ENCODE measurements at places on chromosomes 6 and 20.
A peak's percentile ranks its signal among the peaks of the same experiment; 100 is the strongest.

DNA sequence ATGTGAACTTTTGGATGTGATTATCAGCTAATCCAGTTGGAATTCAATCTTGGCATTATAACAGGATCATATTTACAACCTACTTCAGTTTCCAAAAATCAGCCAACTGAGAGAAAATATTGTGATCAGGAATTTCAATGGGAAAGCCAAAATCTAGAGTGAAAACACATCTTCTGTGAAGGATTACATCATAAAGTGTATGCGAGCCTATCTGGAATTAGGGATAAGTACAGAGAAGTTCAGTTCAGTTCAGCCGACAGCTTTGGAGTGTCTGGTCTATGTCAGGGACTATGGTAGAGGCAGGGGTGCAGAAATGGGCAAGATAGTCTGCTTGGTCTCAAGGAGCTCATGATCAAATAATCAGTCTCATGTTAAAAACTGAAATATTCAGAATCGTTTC, 12.3 kb upstream of the PRIM2 start:
- no peak for DNase-seq

DNA sequence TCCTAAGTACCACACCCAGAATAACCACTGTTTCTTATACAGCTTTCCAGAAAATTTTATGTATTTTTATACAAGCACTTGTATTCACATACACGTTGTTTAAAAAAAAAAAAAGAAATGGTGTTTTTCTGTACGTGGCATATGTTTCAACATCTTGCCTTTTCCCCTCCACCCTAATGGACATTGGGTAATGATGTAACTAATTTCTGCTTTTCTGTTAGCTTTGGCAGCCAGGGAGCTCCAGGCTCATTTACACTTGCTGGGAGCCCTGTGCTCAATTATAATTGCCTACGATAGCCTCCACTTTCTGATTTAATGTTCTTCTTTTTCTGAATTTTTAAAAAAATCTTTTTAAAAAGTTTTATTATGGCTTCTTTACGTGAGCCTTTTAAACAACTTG, 352.4 kb downstream of the UTRN start:
- DNase-seq, result no peak

- DNase-seq, result peak; percentile 3
Measured at GRCh38 chr6:152309648-152310047, 327.5 kb downstream of the SYNE1 start.

- no peak for DNase-seq
Measured at GRCh38 chr20:21559305-21559704, 45.4 kb upstream of the NKX2-2 start.

DNA sequence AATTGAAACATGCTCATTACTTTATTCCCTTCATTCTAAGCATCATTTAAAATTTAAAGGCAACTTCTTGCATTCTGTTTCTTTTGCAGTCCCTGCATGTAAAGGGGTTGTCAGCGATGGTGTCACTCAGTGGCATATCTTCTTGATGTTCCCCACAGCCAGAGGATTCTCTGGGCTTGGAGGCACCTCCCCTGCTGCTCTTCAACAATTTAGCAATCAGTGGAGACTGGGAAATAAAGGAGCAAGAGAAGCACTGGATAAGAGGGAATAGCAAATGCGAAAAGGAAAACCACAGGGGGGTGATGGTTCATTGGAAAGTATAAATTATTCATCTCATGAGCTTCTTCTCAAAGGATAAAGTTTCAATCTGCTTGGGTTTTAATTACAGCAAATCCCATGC, 30.7 kb upstream of the MC3R start:
- no peak for DNase-seq

- no peak for DNase-seq
Measured at GRCh38 chr6:139251045-139251690, 40.6 kb downstream of the TXLNB start.

DNA sequence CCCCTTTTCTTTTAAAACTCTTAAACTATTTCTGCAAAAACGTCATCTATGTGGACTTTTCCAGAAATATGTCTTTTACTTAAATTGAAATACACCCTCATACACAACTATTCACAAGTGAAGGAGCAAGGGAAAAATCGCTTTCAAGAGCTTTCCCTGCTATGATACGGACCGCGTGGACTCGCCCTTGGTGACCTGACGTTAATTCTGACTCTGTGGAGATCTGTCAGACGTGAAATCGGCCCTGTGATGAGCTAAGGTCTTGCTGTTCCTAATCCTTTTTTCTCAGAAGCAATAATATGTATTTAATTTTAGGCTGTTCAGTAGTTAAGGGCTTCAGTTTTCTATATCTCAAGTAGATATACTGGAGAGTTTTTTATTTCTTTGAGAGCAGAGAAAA, 113.6 kb downstream of the RPP40 start:
- no peak for DNase-seq

DNA sequence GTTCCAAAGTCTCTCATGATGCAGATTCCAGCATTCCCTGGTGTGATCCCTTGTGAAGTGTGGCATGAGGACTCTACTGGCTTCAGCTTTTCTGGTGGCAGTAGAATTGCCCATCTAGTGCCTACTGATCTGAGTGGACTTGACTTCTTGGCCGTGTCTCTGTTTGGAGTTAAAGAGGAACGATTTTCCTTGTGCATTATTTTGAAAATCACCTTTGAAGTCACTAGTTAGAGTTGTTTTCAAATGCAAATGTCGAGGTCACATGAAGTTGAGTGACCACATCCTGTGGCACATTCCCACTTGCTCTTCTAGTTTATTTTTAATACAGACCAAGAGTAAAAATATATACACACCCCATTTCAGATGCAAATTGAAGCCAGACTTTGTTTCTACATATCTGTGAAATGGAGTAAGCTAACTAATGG, 270.7 kb upstream of the TAB2 start:
- DNase-seq, result no peak

GRCh38 chr20:53828682-53829254, 235.1 kb upstream of the ZNF217 start:
- peak; percentile 89 for DNase-seq

DNA sequence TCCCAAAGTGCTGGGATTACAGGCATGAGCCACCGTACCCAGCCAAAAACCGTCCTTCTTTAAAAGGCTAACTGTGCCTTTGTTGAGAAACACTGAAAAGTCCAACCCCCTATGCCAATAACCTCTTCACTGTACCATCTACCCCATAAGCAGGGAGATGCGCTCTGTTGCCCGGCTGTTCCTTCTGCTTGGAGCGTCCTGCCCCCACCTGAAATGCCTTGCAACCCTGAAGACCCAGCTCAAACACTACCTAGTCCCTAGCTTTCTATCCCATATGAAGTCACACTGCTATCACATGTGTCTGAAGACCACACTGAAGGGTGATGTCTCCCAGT, 27.8 kb downstream of the UBE2V1 start:
- DNase-seq, result no peak

GRCh38 chr20:56627122-56628014, 1.7 kb upstream of the TFAP2C start:
- DNase-seq, result no peak

- peak; percentile 67 for DNase-seq
Measured at GRCh38 chr6:79600812-79601609, 30.1 kb upstream of the SH3BGRL2 start.

DNA sequence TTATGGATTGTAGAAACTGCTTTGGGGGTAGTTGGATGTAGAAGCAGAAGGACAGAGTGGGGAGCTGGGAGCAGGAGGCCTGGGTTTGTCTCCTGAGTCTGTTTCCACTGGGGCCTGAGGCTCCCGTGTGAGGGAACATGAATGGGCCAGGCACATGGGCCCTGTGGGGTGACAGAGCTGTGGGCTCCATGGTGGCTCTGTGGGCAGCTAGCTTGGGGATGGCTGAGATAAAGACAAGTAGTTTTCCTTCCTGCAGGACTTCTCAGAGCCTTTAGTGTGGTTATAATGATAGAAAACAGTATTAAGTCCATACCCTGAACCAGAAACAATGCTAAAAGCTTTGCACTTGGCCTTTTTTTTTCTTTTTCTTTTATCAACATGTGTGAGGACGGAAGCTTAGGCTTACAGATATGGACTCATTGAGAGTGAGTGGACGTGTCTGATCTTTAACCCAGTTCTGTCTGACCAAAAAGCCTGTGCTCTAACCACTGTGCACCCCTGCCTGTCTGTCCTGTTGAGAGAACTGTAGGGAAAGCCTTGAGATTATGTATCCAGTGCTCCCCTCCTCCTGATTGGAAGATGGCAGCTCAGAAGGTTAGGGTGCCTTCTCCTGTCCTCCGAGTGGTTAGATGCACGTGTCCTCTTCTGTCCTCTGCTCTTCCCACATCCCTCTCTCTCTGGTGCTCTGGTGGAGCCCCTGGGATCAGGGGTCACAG, 98.3 kb downstream of the CDH26 start:
- no peak for DNase-seq

DNA sequence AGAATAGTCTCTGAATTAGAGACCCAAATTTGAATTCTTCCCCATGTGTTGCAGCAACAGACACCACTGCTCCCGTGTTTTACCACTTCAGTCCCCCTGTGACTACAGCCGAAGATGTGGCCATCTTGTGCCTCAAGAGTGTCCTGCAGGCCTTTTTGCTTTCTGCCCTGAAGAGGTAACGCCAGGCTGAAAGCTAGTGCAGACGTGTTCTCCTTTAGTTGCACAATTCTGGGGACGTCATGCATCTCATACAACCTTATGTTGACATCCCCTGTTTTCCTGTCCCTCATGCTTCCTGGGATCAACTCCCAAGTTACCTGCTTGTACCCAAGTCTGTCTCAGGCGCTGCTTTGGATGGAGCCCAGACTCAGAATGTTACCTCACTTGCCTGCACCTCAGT, 69.1 kb upstream of the SLC22A23 start:
- DNase-seq, result no peak

DNA sequence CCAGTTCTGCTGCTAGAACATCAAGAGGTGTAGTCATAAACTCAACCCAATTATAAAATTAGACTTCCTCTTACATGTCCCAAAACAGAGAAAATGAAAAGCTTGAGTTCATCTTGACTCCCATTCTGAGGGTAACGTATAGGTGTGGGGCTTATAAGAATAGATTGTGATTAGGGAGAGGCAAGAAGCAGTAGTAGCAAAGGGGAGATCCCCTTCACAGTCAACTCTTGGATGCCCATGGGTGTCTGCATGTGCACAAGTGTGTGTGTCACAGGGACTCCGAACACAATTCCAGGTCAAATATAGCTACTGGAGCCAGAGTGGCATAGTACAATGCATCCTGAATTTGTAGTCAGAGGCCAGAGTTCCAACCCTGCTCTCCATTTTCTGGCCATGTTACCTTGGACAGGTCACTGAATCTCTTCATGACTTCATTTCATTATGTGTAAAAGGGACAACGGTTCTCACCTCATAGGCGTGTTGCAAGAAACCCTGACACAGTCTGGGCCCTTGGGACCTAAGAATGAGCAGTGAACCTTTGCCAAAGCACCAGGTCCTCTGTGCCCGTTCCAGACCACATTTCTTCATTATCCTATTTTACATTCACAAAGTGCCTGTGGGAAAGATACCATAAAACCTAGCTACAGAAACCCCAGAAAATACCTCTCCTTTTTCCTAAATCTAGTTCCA, 11.8 kb downstream of the GSTA4 start:
- no peak for DNase-seq

GRCh38 chr20:50850721-50851286, 55.9 kb downstream of the BCAS4 start:
- no peak for DNase-seq

DNA sequence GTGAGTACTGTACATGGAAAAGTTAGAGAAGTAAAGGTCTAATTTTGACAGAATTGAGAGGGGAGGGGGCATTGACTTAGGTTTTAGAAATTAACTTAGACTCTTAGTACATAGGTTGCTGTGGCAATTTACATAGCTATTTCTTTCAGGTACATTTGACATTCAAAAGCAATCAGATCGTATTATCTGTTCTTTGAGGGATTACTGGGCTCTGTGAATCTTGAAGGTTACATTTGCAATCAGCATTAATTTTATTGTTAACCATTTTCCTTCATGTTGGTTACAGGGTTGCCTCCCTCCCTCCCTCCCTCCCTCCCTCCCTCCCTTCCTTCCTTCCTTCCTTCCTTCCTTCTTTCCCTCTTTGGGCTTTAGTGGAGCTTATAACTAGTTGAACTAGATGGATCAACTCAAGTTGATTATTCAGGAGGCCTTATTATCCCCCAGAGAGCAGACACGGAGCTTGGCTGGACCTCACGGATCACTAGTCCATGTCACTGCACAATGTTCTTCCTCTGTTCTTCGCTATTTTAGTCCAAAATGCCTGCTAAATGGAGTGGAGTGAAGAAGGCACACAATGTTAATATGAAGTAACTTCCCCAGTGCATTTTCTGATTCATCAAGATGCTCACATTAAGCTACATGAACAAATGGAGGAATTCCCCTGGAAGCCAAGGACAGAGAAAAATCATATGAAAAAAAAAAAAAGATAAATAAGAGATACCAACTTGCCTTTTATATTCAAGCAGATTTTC, 87.8 kb downstream of the PLCB4 start:
- no peak for DNase-seq

GRCh38 chr20:51172558-51173428, 149.9 kb upstream of the KCNG1 start:
- DNase-seq, result no peak

DNA sequence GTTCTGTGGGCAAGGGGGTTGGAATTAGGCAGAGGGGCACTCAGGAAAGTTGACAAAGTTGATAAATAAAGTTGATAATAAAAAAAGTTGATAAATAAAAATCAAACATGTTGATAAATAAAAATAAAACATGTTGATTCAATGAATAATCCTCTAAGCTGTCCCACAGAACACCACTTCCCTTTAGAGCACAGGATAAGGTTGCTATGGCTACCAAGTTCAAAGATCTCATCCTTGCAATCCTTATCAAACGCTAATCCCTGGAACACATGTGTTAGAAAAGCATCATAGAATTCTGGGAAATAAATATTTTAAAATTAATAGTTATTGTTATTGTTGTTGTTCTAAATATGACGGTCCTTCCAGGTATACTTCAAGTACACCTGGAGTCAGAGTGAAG, 33.9 kb downstream of the MBOAT1 start:
- DNase-seq, result no peak

- DNase-seq, result no peak
Measured at GRCh38 chr20:44589537-44589936, 7.2 kb downstream of the PKIG start.

DNA sequence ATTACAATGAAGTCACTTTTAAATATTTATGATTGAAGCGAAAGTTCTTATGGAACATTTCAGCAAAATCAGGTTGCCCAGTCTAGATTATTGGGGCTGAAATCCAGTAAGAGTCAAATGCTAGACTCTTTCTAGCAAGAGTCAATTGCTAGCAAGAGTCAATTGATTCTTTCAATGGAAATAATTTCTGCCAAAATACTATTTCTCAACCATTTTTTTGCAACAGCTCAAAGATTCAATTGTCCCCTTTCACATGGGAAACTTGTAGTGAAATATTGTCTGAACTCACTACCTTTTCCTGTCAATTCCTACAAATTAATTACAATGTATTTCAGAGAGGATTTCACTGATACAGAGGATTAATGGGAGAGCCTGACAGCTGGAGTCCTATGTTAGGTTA, 78.3 kb downstream of the MAP7 start:
- DNase-seq, result no peak

DNA sequence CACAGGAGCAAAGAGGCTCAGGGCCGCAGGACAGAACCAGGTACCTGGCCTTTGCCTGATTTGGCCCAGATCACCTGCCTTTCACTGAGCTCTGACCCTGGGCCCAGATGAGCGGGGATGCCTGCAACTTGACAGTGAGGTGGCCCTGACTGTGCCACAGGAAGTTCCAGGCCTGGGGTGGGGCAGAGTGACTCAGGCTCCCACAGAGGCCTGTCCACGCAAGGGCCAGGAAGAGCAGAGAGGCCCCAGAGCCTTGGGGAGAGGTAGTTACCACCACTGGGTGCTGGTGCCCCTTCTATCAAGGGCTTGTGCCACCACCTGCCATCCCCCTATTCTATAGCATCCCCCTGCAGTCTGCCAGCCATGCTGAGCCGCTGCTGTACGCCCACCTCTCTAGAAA, 4.1 kb upstream of the NOL4L start:
- peak; percentile 60 for DNase-seq
